H54 (cell line): ENCODE measurements at places on chromosomes 16 and 17.

GRCh38 chr17:55285340-55286301 lies 20.9 kb downstream of the HLF start:
- no peak for DNase-seq

DNA sequence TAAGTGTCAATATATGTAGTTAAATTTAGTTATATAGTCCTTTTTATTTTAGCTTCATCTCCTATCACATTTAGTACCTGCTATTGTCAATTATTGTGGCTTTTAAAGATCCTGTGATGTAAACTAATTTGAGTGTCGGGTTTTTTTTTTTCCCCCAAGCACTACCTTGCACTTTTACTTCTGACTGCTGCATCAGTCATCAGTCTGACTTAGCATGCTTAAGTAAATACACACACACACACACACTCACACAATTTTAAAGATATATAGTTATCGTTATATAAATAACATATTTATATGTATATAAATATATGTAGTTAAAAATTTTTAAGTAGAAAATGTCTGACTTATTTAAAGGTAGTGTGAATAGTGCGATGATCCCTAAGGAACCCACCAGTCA lies 127.2 kb downstream of the BCAS3 start:
- DNase-seq = no peak

DNA sequence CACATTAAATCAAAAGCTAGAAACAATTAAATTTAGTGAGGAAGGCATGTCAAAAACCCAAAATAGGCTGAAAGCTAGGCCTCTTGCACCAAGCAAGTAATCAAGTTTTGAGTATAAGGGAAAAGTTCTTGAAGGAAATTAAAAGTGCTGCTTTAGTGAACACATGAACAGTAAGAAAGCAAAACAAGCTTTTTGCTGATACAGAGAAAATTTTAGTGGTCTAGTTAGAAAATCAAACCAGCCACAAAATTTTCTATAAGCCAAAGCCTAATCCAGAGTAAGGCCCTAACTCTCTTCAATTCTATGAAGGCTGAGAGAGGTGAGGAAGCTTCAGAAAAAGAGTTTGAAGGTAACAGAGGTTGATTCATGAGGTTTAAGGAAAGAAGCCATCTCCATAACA lies 116.2 kb downstream of the CYB561 start:
- no peak for DNase-seq

DNA sequence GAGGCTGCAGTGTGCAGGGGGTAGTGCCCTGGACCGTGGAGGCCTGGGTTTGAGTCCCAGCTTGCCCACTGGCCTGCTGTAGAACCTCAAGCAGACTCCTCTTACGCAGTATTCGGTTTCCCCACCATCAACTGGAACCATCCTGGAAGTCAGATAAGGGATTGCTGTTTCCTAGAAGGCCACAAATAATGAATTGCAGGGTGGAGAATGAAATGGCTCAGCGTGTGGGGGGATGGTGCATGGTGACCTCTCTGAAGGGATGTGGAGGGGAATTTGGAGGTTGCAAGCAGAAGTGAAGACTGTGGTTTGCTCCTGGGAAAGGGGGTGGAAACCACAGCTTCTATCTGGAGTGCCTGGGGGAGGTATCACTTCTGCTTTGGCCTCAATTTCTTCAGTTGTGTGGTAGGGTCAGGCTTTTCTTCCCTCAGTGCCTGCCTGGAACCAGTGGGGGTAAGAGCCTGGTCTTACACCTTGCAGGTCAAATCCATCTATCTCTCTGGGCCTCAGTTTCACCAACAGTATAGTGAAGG lies 1.7 kb downstream of the ADGRG5 start:
- DNase-seq = no peak

- no peak for DNase-seq
Measured at GRCh38 chr16:48912360-48912759, 302.4 kb upstream of the N4BP1 start.

- peak; percentile 41 for DNase-seq
Measured at GRCh38 chr16:11078812-11079459, 134.6 kb downstream of the CLEC16A start.

DNA sequence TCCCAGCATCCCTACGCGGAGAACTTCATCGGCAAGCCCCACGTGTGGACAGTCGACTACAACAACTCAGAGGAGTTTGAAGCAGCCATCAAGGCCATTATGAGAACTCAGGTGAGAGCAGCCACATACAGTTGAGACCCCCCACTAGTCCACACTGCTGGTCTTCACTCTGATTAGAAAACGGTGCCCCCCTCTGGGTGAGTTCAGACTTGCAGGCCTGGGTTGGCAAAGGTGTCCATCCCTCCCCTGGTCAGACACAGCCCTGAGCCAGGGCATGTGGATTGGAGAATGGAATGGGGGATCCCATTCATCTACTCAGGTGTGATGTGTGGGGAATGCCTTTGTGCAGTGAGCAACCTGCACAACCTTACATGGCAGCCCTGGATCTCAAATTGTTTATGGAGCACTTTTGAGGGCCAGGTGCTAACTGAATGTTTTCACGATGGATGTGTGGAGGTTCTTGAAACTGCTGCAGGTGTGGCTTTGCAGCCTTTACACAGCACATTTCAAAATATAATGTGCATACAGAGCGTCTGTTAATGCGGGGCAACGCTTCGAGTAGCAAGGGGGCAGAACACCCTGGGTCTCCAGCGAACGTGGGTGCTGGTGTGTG lies 72.6 kb downstream of the MGAT5B start:
- DNase-seq = no peak

GRCh38 chr17:70355185-70355584 lies 185.9 kb downstream of the KCNJ2 start:
- DNase-seq = no peak

DNA sequence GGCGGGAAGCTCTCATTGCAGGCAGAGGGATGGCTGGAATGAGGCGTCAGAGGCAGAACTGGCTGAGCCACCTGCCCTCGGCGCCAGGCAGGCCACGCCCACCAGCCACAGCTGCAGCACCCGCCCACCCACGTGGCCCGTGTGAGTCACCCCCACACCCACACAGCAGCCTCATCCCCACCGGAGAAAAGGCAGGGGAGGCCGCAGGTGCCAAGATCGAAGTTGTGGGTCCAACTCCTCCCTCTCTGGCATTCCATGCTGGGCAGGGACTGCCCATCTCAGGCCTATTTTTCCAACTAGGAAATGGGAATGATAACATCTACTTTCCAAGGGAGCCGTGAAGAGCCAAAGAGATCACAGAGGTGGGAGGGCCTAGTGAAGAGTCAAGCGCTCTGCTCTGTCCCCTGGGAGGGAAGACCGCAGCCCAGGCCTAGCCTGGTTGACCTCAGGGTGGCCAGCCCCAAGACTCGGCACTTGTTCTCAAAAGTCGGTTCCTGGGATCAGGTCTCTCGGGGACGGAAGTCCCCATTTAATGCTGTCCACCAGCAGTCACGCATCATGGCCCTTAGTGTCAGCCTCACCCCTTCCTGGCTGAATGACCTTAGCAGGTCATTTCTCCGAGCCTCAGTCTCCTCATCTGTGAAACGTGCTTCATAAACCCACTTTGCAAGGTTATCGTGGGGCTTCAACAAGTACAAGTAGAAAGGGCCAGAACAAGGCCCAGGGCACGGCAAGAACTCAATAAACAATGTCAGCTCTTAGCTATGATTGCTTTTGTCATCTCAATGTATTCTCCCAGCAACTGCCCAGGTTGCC lies at the start of gene TRPV3:
TSS of gene TRPV3 (minus strand) at position 45 of the 816 bp plus-strand sequence. CDS start 2,962 bp downstream, outside the sequence.
- peak; percentile 72 for DNase-seq

- peak; percentile 75 for DNase-seq
Measured at GRCh38 chr16:50251375-50252081, 14.8 kb upstream of the ADCY7 start.

DNA sequence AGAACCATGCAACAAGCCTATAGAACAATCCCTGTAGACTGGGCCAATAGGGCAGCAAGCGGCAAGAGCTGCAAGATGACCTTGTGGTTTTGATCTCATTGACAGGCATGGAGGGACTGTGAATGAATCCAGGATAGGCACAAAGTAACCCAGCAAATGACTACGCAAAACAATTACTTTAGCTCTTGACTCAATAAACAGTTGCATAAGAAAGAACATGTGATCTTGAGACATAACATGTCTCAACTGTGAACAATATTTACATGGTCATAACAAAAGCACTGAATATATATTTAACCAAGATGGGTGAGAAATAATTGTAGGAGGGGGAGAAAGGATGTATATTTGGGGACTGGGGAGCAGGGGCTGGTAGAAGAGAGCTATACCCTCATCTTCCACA lies 313.7 kb upstream of the CDH5 start:
- DNase-seq = no peak

GRCh38 chr17:8029121-8029520 lies 9.7 kb upstream of the ALOX15B start:
- no peak for DNase-seq

DNA sequence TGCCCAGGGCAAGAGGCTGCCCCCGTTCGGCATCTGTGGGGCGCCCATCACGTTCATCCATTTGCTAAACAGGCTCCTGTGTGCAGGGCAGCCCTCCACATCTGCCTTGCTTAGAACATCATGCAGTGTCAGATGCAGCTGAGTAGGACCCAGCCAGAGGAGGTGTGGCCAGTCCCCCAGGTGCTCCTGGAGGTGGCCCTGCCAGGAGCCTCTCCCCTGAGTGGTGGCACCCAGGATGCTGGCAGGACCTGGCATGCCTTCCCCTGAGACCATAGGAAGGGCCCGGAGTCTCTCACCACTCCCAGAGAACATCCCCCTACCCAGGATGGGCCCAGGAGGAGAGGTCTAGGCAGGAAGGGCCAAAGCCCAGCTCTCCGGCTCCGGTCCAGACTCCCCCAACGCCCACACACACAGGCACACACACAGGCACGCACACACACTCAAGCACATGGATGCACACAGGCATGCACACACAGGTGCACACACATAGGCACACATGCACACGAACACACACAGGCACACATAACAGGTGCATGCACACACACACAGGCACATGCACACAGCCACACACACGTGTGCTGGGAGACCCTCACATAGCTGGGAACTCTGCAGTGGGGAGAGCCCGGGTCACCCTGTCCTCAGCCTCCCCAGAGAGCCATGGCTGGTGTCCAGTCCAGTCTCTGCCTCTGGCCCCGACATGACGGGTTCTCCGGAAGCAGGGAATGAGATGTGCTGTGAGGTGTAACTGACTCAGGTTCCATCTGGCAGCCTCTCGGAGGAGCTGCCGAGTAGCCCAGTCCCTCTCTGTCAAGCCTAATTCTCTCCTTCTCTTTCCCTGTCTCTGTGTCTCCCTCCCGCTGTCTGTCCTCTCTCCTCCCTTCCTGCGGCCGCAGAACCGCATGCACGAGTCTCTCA lies 74.6 kb downstream of the AMFR start:
- DNase-seq = no peak

- DNase-seq = no peak
Measured at GRCh38 chr17:63040816-63041215, 74.8 kb downstream of the TANC2 start.

GRCh38 chr17:46777943-46778915 lies 40.3 kb downstream of the WNT3 start:
- DNase-seq = no peak

- DNase-seq = no peak
Measured at GRCh38 chr16:58734459-58734787, 307 bp upstream of the GOT2 start.

DNA sequence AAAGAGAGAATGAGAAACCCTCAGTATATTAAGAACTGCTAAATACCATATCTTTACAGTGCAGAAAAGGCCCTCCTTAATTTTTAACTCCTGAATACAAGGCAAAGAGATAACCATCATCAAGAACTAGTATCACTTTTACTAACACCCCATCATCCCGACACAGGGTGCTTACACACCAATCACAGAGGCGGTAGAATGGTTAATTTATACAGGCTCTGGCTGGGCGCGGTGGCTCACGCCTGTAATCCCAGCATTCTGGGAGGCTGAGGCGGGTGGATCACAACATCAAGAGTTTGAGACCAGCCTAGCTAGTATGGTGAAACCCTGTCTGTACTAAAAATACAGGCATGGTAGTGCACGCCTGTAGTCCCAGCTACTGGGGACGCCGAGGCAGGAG lies 4.2 kb downstream of the PSMD12 start:
- no peak for DNase-seq

DNA sequence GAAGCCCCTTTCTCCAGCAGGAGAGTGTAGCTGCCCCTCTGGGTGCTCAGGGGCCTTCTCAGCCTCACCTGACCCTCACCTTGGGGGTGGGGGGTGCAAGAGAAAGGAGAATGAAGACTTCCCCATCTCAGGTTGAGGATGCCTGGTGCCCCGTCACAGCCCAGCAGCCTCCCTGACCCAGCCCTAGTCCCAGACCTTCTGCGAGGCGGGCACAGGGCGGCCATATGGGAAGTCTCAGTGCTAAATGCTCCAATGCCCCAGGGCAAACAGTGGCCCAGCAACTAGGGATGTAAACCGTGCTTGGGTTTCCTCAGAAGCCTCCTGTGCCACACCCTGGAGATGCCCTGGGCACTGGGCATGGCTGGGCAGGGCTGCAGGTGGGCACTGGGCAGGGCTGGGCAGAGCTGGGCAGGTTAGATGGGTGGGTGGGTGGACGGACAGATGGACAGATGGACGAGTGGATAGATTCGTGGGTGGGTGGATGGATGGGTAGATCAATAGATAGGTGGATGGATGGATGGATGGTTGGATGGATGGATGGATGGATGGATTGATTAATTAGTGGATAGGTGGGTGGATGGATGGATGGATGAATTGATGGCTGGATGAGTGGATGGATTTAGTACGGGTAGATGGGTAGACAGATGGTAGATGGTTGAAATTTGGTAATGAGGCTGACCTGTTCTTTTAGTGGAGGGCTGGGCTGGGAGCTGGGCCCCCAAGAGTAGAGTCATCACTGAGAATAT lies 16.8 kb downstream of the TPSD1 start:
- no peak for DNase-seq

DNA sequence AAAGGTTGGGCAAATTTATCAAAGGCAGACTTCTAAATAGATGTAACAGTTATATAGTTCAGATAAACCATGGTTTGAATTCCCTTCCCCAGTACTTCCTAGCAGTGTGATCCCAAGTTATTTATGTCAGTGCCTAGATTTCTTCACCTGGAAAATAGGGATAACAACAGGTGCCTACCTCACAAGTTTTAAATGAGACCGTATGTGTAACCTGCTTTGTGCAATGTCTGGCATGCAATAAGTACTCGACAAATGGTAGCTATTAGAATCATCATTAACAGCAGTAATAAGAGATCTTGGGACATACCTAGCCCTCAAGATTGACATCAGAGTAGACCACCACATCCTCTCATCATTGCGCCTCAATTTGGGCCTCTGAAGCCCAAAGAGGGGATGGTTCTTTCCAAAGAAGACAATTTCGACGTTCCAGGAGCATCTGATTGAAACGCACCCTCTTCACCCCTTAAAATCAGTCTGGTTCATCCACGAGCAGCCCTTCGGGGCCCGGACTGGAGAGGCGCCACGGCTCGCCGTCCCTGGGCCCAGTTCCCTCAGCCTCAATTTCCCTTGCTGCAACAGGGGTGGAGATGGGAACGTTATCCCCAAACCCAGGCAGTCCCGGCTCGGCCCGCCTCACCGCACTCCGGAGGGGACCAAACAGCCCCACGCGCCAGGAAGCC lies 541 bp downstream of the ACACA start:
- no peak for DNase-seq

GRCh38 chr17:17416400-17417360 lies 60.1 kb upstream of the MED9 start:
- no peak for DNase-seq

GRCh38 chr16:30753596-30753995 lies 5.4 kb downstream of the PHKG2 start:
- DNase-seq = no peak
